ENCODE measurements at places on chromosomes 11 and 22. TPM values are rescaled to one million over a fixed set of nuclear protein-coding genes. Genes with fewer than 3 reads are reported as not detected.
A peak's percentile ranks its signal among the peaks of the same experiment; 100 is the strongest.

Gene TMA7B
- not detected for polyA plus RNA-seq

Gene TMPRSS5
- polyA plus RNA-seq = 0.30 TPM

Gene POU2AF3
- polyA plus RNA-seq = 0.63 TPM

Gene CARD18
- not detected for polyA plus RNA-seq

GRCh38 chr11:130904380-130904779 is 11.9 kb downstream of the SNX19 start:
- no peak for DNase-seq

- peak; percentile 18 for DNase-seq
These were observed 156.4 kb downstream of the TTC17 start for GRCh38 chr11:43515090-43515489.

- no peak for DNase-seq
These were observed 8.2 kb downstream of the HORMAD2 start for GRCh38 chr22:30088468-30088867.

GRCh38 chr11:1573077-1573902 is 1.2 kb upstream of the DUSP8 start:
- no peak for DNase-seq

DNA sequence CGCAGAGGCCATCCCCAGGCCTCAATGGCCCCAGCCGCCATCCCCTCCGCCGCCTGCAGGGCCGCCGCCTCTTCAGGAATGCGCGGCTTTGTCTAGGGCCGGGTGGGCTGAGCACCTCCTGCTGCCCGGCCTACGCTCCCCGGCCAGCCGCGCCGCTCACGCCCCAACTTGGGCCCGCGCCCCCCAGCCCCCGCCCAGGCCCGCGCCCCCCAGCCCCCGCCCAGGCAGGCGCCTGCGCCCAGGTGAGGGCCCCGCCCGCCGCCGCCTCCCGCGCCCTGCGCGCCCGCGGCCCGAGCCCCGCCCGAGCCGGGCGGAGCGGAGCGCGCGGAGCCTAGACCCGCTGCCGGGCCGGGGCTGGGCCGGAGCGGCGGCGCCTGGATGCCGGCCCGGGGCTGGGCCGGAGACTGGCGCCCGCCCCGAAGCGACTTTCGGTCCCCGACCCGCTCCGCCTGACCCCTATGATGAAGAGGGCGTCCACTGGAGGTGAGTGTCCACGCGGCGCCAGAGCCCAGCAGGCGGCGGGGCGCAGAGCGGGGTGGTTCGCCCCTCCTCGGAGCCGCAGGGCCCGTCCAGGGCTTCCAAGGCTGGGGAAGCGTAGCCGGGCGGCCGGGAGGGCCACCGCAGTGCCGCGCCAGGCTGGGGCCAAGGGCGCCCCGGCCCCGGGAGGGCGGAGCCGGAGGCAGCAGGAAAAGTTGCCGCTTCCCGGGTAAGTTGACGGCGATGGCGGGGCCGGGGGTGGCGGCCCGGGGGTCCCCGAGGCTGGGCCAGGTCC is 34.3 kb upstream of the PRODH start:
- DNase-seq = peak; percentile 12

GRCh38 chr11:78040691-78041379 is 17.8 kb upstream of the KCTD14 start:
- no peak for DNase-seq

All from A549 (cell line).